ENCODE measurements at places on chromosomes 13 and 19.
A peak's percentile ranks its signal among the peaks of the same experiment; 100 is the strongest.

DNA sequence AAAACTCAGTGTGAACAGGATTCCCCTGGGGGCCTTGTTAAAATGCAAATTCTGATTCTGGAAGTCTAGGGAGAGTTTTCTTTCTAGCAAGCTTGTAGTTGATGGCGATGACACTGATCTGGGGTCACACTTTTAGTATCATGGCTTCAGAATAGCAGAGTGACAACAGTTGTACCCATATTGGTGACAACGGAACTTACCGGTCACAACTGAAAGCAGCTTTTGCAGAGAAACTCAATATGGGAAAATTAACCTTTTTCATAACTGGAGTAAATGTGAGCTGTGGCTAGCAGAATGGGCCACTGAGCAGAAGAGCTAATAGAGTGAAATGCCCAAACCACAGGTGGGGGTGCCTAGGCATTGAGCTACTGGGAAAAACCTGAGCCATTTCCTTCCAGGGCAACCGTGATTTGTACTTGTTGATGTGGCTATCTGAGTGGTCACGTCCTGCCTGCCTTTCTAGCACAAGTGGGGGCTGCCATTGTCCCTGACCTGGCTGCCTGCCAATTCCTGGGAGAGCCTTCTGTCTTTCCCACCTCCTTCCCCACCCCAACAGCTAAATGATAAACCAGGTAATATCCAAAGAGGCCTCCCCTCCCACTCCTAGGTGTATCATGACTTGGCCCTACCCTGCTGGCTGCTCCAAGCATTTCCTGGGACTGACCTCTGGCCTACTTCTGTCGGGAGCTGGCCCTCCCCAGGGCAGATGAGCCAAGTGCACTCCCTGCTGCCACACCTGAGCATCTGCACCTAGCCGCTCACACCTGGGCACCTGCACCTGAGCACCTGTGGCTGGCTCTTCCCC, 1.7 kb upstream of the SLC10A2 start:
- DNase-seq, result no peak

GRCh38 chr13:59532405-59532804, 631.3 kb downstream of the DIAPH3 start:
- DNase-seq, result no peak

GRCh38 chr13:76992548-76993001, 694 bp downstream of the CLN5 start:
- DNase-seq, result no peak

DNA sequence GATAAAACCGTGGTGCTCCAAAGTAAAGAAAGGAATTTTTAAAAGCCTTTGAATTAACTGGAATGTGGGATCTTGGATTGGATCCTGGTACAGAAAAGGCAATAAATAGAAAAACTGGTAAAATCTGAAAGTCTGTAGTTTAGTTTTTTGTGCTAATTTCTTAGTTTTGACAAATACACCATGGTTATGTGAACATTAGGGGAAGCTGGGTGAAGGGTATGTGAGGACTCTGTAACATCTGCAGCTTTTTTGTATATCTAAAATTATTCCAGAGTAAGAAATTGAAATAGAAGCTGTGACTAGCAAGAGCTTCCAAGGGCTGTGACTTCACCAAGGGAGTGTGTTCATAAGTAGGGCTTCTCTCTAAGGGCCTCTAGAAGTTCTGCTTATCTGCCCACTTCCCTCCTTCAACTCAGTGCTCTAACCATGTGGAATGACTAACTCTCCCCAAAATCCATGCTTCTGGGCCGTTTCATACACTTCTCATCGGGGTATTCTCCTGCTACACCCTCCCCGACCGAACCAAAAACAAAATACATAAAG, 26.5 kb downstream of the ARHGAP35 start:
- DNase-seq, result no peak

DNA sequence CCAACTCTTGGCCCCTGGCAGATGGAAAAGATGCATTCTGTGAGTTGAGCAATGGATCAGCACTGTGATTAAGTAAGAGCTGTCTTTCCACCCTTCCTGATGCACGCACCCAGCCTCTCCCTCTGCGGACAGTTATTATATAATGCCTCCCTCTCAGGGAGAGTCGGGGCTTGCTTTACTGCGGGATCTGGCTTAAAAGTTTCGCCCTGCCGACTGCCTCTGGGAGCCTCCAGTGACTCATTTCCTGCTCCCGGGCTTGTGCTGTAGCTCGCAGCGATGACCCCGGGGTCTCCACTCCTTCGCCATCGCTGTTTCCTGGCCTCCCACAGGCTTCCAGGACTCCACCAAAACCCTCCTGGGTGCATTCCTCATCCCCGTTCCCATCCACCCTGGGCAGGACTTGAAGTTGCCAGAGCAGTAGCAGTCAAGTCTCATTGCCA, 107.4 kb upstream of the SLC7A1 start:
- no peak for DNase-seq

- DNase-seq, result peak; percentile 97
These were observed 33.5 kb downstream of the ZSWIM9 start for GRCh38 chr19:48203794-48204628.

DNA sequence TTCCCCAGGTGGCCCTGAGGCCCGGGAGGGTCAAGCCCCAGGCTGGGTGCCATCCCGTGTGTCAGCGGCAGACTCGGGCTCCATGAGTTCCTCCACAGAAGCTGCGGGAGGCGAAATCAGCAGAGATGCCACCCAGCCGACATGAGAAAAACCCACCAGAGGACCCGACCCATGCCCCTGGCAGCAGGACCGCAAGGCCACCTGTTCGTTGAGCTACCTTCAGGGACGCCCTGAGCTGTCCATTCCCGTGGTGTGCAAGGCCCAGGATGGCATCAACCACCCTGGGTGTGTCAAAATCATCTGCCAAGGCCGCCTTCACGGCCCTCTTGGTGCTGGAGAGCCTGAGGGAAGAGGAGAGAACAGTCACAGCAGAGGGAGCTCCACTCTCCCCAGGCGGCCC, 30.4 kb downstream of the NAXD start:
- DNase-seq, result no peak

GRCh38 chr13:98262292-98262691, 85.2 kb upstream of the RNF113B start:
- no peak for DNase-seq

- DNase-seq, result no peak
These were observed 234.8 kb downstream of the ENOX1 start for GRCh38 chr13:43551897-43552456.

DNA sequence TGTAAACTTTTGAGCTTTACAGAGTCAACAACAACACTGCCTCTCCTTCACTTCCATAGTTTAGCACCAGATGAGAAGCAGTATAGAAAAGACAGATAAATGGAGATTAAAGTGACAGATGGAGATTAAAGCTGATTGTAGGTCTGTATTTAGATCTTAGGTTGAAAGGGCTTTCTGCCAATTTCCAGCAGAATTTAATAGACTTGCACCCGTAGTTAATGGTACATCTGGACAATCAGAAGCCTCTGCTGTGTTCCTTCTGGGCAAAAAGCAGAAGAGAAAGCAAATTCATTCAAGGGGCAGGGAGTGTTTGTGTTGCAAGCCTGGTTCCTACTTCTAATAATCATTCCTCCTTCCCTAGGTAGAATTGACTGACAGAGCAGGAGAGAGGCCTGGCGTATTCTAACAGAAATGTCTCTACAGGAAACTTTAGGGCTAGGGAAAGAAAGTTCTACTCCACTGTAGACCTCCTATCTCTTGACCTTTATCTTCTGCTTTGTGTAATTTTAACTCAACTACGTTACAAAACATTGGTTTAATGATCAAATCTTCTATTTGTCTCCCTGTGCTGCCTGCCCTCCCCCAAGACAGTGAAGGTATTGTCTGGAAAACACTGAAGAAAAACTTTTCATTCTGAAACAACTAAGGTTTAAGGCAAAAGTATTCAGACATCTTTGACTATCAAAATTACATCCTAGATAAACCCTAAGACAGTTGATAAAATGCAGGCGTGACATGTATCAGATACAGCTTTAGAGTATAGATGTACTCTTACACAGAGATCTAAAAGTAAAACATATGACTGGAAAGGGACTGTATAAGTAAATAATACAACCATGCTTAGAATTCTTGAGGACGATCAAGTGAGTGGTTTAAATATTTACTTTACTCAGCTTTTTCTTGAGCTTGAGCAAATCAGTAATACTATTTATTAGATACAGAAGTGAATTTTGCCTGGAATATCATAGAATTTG, 44.4 kb downstream of the GPC6 start:
- DNase-seq, result no peak

DNA sequence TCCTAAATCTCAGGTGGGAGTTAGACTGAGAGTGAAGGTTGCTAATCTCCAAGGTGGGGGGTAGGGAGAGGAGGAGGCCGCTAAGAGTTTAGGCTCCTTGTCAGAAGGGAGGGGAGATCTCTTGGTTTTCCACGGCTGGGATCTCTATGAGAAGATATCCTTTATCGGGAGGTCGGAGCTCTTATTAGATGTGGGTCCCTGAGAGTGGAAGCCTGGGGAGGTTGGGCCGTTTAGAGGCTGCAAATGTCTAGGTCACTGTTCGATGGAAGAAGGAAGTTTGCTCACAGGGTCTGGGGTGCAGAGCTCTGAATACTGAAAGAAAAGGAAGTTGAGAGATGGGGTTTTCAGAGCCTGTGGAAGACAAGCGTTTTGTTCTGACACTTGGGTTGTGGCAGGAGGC, 3.8 kb downstream of the MYADM start:
- DNase-seq, result peak; percentile 49

- no peak for DNase-seq
These were observed 1320.2 kb upstream of the PCDH9 start for GRCh38 chr13:68550330-68550729.

DNA sequence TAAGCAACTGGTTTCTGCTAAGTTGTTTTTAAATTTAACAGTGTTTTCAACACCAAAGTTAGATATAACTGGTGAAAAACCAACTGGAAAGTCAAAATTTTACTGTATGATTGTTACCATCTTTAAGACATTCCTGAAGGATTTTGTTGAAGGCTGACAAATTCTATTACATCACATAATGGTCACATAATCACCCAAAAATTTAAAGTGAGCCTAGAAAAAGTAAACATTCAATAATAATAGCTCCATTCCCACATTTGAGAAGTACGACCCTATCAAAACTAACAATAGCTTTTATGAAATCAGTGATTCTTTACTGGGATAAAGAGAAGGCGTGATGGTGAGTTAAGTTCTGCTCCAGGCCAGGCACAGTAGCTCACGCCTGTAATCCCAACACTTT, 51.6 kb downstream of the USP12 start:
- DNase-seq, result no peak

- DNase-seq, result no peak
These were observed 130.6 kb downstream of the COG6 start for GRCh38 chr13:39786091-39786490.

DNA sequence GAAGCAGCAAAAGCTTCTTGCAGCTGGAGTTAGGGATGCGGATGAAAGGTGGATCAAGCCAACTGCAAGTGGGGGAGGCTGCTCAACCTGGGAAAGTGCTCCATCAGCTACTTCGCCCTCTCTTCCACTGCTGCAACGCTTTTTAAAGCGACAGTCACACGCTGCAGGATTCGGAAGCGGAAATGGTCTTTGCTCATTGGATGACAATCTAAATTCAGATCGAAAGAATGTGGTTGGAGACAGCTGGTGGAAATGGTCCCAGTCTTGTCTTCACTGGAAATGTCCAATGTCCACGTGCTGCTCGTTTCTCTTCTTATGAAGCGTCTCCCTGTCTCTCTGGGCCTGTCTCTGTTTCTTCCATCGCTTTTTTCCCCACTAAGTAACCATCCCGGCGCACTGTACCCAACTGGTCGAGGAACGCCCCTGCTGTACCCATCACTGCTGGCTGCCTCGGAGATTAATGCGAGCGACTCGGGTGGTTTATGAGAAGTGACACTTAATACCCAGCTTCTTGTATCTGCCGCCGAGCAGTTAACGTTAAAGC, 2.1 kb upstream of the FGF9 start:
- no peak for DNase-seq

- no peak for DNase-seq
These were observed 63.4 kb downstream of the EFNB2 start for GRCh38 chr13:106471957-106472543.

GRCh38 chr13:98111168-98112098, 31.5 kb upstream of the FARP1 start:
- no peak for DNase-seq

GRCh38 chr13:36101157-36101556, 30.0 kb downstream of the DCLK1 start:
- DNase-seq, result no peak

DNA sequence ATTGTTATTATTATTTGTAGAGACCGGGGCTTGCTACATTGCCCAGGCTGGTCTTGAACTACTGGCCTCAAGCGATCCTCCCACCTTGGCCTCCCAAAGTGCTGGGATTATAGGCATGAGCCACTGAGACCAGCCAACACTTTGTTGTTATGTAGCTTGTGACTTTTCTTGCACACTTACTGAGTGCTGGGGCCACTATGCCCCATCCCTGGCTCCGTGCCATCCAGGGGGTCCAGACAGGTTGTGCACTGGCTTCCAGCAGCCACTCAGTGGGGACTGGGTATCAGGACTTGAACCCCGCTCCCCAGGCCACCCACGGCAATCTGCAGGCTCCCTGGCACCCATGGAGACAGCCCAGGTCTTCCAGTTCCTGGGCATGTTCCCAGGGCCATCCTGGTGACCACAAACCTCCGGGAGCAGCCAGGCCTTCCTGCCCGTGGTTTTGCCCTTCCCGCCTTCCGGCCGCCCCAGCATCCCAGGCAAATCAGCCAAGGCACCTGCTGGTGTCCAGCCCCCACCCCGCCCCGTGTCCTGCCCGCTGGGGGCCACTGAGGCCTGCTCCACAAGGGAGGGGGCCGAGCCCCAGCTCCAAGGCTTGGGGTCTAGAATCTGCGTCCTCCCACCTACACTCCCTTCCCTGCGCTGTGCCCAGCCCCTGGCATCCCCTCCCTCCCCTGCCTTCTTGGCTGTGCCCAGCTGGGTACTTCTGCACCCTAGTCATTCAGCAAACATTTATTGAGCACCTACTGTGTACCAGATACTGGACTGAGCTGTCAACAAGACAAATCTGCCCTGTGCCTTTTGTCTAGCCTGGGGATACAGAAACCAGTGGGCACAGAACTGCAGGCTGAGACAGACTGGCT, 23.7 kb upstream of the SEMA6B start:
- DNase-seq, result no peak

- DNase-seq, result no peak
These were observed 13.4 kb upstream of the BCAM start for GRCh38 chr19:44795398-44795987.

DNA sequence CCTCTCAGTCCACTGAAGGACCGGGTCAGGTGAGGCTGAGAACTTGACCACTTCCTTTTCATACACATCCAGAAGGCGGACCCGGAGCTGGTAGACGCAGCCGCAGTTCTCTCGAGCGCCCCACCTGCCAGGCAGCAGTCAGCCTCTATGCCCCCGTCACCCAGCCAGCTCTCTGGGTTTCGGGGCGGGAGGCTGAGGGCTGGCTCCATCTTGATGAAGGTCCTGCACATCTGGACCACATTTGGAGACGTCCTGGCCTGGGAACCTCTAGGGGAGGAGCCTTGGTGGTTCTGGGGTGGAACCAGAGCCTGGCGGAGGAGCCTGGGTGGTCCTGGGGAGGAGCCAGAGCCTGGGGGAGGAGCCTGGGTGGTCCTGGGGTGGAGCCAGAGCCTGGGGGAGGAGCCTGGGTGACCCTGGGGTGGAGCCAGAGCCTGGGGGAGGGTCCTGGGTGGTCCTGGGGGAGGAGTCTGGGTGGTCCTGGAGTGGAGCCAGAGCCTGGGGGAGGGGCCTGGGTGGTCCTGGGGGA, 14.3 kb downstream of the MRPS12 start:
- no peak for DNase-seq

All from globus pallidus (tissue), 1 donor.